ENCODE measurements at places on chromosomes 7 and 10.

DNA sequence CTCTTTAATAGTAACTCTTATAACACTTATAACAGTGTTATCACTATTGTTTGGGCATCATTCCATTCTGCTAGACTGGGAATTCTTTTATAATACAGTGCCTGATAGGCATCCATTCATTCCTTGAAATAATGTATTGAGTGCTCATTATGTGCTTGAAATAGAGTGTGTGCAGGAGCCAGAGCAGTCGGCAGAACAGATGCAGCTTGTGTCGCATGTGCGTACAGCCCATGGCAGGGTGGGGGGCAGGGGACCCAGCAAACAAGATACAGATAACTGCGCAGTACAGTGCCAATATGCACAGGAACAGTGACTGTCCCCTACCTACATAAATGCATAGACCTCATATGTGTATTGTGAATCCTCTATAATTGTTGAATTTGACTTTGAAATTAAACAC is 99.3 kb downstream of the KAT6B start:
- DNase-seq, result no peak

GRCh38 chr10:27680006-27680557 is 65.5 kb downstream of the MKX start:
- DNase-seq, result no peak

- DNase-seq, result no peak
These were observed 1247.1 kb downstream of the GATA3 start for GRCh38 chr10:9301554-9301953.

GRCh38 chr10:67280405-67280804 is 354.6 kb downstream of the LRRTM3 start:
- DNase-seq, result no peak

DNA sequence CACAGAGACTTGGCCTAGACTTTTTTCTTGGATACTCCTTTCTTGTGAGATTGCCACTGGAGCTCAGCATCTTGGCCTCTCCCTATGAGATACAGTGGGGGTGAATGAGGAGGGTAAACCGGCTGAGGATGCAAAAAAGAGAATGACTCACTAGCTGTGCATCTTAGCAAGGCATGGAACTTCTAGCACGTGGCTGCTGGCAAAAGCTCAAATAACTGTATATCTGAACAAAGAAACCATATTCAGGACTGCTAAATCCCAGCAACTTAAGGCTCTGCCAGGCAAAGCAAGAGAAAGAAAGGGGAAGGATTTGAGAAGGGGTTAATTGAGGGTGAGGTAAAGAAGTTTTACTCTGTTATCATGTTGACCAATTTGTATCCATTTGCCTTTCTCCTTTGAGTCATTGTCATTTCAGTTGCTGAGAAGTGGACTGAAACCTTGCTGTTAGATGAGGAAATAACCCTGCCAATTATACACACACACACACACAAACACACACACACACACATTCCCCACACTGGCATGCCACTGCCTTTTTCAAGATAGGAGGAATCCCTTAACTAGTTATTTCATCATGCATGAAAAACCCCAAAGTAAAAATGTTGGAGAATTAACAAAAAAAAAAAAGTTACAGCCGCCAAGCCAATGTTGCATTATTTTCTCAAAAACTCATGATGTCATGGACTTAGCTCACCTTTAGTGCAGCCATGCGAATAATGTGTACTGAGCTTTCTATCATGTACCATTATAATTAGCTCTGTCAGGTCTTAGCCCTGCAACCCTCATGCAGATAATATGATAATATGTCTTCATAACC is 997.3 kb downstream of the LRMDA start:
- DNase-seq, result no peak

GRCh38 chr10:71486484-71487114 is 89.9 kb downstream of the CDH23 start:
- DNase-seq, result no peak
